ENCODE measurements at places on chromosomes 6 and 20. TPM values are rescaled to one million over a fixed set of nuclear protein-coding genes. Genes with fewer than 3 reads are reported as not detected.

SLC22A16 gene
- 0.29 TPM for polyA plus RNA-seq

GRCh38 chr20:61354501-61354900 is 102.4 kb downstream of the CDH4 start:
- DNase-seq: no peak

- no peak for DNase-seq
Observed at GRCh38 chr6:79201983-79202382, 32.5 kb downstream of the HMGN3 start.

DNA sequence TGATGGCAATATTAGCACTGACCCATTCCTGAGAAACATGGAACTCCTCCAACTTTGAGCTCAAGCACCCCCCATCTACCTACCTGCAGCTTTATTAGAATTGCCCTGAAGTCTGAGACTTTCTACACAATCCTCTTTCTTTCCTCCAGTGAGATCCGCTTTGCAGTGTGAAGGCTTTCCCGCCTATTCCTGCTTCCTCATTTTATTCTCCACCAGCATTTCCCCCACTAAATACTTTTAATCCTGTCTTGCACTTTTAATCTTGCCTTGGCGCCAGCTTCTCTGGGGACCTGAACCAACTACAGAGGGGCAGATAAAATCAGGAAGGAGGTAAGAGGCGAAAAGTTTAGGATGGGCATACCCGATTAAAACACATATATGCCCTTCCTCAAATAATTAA is 178.1 kb upstream of the PRDM1 start:
- peak; percentile 22 for DNase-seq

DNA sequence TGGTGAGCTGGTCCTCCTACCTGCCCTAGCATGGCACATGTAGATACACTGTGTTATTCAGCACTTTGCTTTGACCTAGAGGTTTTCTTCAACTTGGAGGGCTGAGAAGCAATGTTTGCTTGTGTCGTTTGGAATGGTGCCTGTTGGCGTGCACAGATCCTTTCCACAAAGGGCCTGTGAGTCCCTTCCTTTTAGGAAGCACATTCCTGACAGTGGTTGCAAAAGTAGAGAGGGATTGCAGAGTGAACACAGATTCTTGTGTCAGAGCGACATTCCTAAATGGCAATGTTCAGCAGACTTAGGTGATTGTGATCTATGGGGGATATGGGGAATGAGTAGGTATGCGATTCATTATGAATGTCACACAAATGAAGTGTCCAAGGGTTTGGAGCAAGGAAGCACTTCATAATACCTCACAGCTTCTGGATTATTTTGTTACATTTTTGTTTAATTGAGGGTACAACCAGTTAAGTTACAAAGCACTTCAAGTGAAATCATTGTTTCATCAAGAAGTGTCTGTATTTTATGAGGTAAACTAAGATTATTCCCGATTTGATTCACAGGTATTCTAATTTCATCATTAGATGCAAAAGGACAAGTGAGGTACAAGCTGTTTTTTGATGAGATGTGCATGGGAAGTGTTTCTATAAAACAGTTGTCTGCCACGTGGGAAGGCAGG is 713 bp upstream of the RNF144B start:
- DNase-seq: peak; percentile 40
